Mesendoderm (in vitro differentiated cells): ENCODE measurements at places on chromosomes 7 and 10.

GRCh38 chr10:93473804-93474472, 8.2 kb downstream of the MYOF start:
- DNase-seq, result no peak

GRCh38 chr7:4808026-4808425, 32.6 kb downstream of the AP5Z1 start:
- no peak for DNase-seq

GRCh38 chr7:129168231-129169021, 20.0 kb upstream of the SMO start:
- peak; percentile 72 for DNase-seq

- no peak for DNase-seq
These were observed 108.8 kb upstream of the CDK1 start for GRCh38 chr10:60669501-60669900.

DNA sequence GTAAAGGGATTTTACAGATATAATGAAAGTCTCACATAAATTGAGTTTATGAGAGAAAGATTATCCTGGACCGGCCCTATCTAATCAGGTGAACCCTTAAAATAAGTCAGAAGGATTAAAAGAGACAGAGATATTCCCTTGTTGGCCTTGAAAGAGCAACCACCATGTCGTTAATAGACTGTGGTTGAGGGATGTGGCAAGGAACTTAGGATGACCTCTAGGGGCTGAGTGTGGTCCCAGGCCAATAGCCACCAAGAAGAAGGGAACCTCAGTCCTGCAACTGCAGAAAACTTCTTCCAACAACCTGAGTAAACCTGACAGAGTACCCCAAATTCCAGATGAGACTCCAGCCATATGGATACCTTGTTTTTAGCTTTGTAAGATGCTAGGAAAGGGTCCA, 121.5 kb downstream of the POLR1F start:
- peak; percentile 57 for DNase-seq

DNA sequence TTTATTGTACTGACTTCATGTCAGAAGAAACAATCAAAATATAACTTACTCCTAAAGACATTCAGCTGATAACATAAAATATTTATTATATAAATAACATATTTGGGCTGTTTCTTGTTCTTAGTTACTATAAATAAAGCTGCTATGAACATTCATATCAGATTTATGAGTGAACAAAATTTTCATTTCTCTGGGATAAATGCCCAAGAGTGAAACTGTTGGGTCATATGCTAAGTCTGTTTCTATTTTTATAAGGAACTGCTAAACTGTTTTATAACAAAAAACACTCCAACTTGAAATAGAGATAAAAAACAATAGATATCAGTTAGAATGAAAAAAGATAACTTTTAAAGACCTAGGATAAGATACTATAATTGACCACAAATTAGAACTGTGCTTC, 26.5 kb upstream of the CC2D2B start:
- DNase-seq, result no peak

- DNase-seq, result peak; percentile 34
These were observed 10.2 kb downstream of the CYREN start for GRCh38 chr7:135160098-135160857.

GRCh38 chr10:28215930-28216329, 86.9 kb downstream of the MPP7 start:
- DNase-seq, result no peak

GRCh38 chr10:70622981-70623844, 20.7 kb upstream of the PRF1 start:
- DNase-seq, result no peak
